Calu3 (cell line): ENCODE measurements at places on chromosomes 1 and 21. TPM values are rescaled to one million over a fixed set of nuclear protein-coding genes. Genes with fewer than 3 reads are reported as not detected.

- peak overlapping the region; percentile 59 for H3K27ac ChIP-seq
- peaks cover 22% of the 10 kb centered on the region for H3K36me3 ChIP-seq
- peak; percentile 67 for DNase-seq
- peaks cover 68% of the 10 kb centered on the region for H3K4me1 ChIP-seq
- no peaks in the 10 kb centered on the region for H3K27me3 ChIP-seq
These were observed 5.2 kb downstream of the TTC22 start for GRCh38 chr1:54795841-54796468.

GRCh38 chr21:38472412-38473108, 25.7 kb downstream of the ERG start:
- no peak overlapping the region for H3K4me3 ChIP-seq
- peaks cover 8% of the 10 kb centered on the region for H3K4me1 ChIP-seq
- no peaks in the 10 kb centered on the region for H3K36me3 ChIP-seq
- no peak for DNase-seq
- no peak overlapping the region for H3K27ac ChIP-seq
- peaks cover 67% of the 10 kb centered on the region for H3K27me3 ChIP-seq

GRCh38 chr1:12144236-12144635, 22.6 kb upstream of the TNFRSF1B start:
- H3K27me3 ChIP-seq, result no peaks in the 10 kb centered on the region
- peaks cover 16% of the 10 kb centered on the region for H3K4me1 ChIP-seq
- no peaks in the 10 kb centered on the region for H3K36me3 ChIP-seq
- DNase-seq, result no peak
- no peak overlapping the region for H3K27ac ChIP-seq

DNA sequence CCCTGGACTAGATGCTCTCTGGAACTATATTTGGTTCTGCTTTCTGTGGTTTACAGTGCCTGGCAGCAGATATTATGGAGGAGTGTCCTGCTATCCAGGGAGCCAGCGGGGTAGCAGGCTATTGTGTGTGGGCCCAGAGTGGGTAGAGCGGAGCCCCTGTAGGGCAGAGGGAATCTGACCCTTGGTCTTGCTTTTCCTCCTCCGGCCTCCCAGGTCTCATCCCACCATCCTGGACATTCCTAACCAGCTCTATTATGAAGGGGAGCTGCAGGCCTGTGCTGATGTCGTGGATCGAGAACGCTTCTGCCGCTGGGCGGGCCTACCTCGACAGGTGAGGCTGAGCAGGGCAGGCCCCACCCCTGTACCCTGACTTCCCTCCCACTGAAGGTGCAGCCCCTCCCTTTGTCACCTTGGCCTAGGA, 9.1 kb downstream of the RHOC start:
- H3K4me1 ChIP-seq, result peaks cover 39% of the 10 kb centered on the region
- no peak overlapping the region for H3K27ac ChIP-seq
- peaks cover 44% of the 10 kb centered on the region for H3K36me3 ChIP-seq
- H3K27me3 ChIP-seq, result no peaks in the 10 kb centered on the region
- H3K4me3 ChIP-seq, result no peak overlapping the region

DNA sequence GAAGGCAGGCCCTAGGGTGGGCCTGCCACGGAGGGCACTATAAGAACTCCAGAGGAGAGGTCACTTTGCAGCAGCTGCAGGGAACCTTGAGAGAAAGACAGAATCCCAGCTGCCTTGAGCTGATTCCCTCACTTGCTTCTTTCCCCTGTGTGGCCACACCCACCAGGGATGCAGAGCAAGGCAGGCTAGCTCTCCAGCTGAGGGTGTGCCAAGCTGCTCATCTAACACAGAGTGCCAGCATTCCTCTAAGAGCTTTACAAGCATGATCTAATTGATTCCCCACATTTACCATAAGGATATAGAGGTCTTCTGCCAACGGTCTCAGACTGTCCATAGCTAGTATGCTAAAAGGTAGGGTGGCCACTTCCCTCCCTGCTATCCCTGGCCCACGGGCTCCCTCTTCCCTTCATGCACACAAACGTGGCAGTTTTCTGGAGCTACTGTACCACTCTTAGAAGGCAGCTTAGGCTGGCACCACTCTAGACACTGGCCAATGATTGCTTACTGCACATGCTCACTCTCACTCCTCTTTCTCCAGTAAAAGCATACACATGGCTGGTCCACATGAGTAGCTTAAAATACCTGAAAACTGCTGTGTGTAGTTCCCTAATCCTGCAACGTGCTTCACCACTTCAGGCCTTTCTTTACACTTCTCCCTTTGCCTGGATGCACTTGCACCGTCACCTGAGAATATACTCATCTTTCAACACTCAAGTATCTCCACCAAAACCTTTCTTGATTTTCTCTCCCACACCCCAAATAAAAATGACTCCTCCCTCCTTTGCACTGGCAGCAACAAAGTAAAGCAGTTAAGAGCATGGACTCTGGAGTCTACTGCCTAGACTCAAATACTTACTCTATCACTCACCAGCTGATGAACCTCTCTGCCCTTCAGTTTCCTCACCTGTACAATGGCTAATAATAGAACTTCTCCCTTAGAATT, 57.7 kb downstream of the DMAP1 start:
- DNase-seq, result no peak
- H3K4me3 ChIP-seq, result no peak overlapping the region
- no peaks in the 10 kb centered on the region for H3K27me3 ChIP-seq

GRCh38 chr21:35792569-35793305, 267.6 kb downstream of the SETD4 start:
- H3K36me3 ChIP-seq, result no peaks in the 10 kb centered on the region
- no peak overlapping the region for H3K4me3 ChIP-seq
- no peaks in the 10 kb centered on the region for H3K27me3 ChIP-seq
- H3K4me1 ChIP-seq, result peaks cover 16% of the 10 kb centered on the region

- peaks cover 52% of the 10 kb centered on the region for H3K27me3 ChIP-seq
- no peak overlapping the region for H3K27ac ChIP-seq
- no peak overlapping the region for H3K4me3 ChIP-seq
- no peaks in the 10 kb centered on the region for H3K4me1 ChIP-seq
- no peak for DNase-seq
- no peaks in the 10 kb centered on the region for H3K36me3 ChIP-seq
These were observed 157.7 kb downstream of the HHIPL2 start for GRCh38 chr1:222390181-222390580.

DNA sequence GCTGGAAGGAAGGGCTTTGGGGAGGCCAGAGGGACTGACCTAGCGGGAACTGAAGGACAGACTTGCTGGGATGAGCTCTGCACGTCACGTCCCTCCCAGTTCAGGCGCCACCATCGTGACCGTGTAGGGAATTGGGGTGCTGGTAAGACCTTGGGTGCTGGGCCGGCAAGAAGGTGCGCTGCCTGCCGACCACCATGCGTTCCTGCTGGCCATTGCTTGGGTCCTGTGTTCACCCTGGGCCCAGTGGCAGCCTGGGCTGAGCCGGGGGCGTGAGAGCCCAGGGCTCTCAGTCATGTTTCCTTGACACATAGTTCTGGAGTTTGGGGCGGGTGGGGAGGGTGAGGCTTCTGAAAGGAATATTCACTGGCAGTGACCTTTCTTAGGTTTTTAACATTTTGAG, 176.0 kb downstream of the CAMTA1 start:
- H3K4me3 ChIP-seq, result no peak overlapping the region
- no peak for DNase-seq
- H3K4me1 ChIP-seq, result peaks cover 6% of the 10 kb centered on the region
- H3K27ac ChIP-seq, result no peak overlapping the region
- H3K27me3 ChIP-seq, result peaks cover 27% of the 10 kb centered on the region
- peaks cover 4% of the 10 kb centered on the region for H3K36me3 ChIP-seq

GRCh38 chr1:22537441-22538139, 25.7 kb upstream of the EPHA8 start:
- H3K36me3 ChIP-seq, result no peaks in the 10 kb centered on the region
- H3K4me3 ChIP-seq, result no peak overlapping the region
- peaks cover 8% of the 10 kb centered on the region for H3K4me1 ChIP-seq
- no peak overlapping the region for H3K27ac ChIP-seq

DNA sequence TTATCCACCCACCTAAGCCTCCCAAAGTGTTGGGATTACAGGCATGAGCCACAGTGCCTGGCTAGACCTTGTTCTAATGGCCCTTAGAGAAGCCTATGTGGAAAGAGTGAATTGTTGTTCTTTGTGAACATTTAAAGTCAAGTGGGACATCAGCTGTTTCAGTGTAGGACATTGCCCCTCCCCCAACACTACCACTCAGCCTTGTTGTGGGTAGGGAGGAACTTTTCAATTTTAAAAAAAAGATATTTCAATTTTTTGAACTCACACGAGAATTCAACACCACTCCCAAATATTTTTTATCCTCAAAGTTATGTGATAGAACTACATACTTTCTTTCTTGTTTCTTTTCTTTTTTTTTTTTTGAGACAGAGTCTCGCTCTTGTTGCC, 36.7 kb upstream of the TMEM222 start:
- H3K27ac ChIP-seq, result no peak overlapping the region
- no peak for DNase-seq
- no peaks in the 10 kb centered on the region for H3K27me3 ChIP-seq
- H3K36me3 ChIP-seq, result no peaks in the 10 kb centered on the region

GRCh38 chr21:46065215-46065913, 32.5 kb upstream of the COL6A2 start:
- no peaks in the 10 kb centered on the region for H3K36me3 ChIP-seq
- peaks cover 8% of the 10 kb centered on the region for H3K4me1 ChIP-seq
- H3K27ac ChIP-seq, result peak overlapping the region; percentile 32
- H3K4me3 ChIP-seq, result no peak overlapping the region

- no peak overlapping the region for H3K4me3 ChIP-seq
- peak; percentile 47 for DNase-seq
- peaks cover 32% of the 10 kb centered on the region for H3K27me3 ChIP-seq
- H3K27ac ChIP-seq, result no peak overlapping the region
- H3K36me3 ChIP-seq, result peaks cover 6% of the 10 kb centered on the region
These were observed 2.1 kb upstream of the SELENON start for GRCh38 chr1:25797939-25798338.

GRCh38 chr1:100661176-100661575, 58.4 kb upstream of the VCAM1 start:
- H3K27me3 ChIP-seq, result no peaks in the 10 kb centered on the region
- H3K36me3 ChIP-seq, result no peaks in the 10 kb centered on the region
- H3K4me3 ChIP-seq, result no peak overlapping the region
- H3K4me1 ChIP-seq, result no peaks in the 10 kb centered on the region

DNA sequence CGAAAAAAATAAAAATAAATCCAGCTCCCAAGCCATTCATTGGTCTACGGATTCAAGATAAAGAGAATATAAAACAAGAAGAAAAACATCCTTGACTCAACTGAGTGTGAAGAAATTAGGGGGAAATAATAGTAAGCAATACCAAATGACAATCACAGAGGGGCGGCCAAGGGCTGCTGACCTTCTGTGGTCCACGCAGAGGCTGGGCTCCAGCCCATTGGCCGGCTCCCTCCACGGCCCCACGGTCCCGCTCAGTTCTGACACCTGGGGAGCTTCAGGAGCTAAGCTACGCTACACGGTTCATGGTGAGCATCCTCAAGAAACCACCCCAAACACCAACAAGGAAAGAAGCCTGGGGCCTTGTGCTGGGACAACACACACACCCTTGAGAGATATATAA, 400 bp upstream of the KRTAP10-12 start:
- DNase-seq, result no peak
- H3K36me3 ChIP-seq, result no peaks in the 10 kb centered on the region
- H3K4me1 ChIP-seq, result peaks cover 14% of the 10 kb centered on the region
- peaks cover 88% of the 10 kb centered on the region for H3K27me3 ChIP-seq
- no peak overlapping the region for H3K27ac ChIP-seq

DNA sequence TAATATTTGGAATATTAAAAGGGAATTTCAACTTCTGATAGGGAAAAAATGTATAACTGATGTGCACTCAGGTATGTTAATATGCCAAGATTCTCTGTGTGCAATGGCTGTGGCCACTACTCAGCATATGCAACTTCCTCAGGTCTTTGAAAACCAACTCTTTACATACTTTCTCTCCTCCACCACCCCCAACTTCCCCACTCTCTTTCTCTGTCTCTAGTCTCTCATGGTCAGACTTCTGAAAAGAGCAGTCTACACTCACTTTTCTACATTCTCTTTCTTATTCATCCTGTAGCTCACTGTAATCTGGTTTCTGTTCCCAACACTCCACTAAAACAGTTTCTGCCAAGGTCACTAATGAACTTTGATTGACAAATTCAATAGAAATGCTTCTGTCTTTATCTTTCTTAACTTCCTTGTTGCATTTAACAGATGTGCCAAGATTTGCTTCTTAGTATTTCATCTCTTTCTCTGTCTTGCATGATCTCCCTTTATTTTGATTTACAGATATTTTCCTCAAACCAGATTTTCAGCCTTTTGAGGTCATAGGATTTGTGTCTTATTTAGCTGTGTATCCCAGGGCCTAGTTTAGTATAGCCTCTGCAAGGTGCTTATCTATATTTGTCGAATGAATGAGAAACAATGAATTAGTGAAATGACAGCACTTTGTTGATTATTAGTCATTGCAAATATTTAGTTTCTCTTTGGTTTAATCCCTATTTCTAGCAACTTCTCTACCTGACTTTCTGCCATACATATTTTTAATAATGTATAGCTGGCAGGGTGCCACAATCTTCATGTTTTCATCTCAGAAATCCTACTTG, 168.9 kb downstream of the LMO4 start:
- H3K36me3 ChIP-seq, result no peaks in the 10 kb centered on the region
- no peak overlapping the region for H3K4me3 ChIP-seq
- DNase-seq, result no peak
- H3K27me3 ChIP-seq, result no peaks in the 10 kb centered on the region

DNA sequence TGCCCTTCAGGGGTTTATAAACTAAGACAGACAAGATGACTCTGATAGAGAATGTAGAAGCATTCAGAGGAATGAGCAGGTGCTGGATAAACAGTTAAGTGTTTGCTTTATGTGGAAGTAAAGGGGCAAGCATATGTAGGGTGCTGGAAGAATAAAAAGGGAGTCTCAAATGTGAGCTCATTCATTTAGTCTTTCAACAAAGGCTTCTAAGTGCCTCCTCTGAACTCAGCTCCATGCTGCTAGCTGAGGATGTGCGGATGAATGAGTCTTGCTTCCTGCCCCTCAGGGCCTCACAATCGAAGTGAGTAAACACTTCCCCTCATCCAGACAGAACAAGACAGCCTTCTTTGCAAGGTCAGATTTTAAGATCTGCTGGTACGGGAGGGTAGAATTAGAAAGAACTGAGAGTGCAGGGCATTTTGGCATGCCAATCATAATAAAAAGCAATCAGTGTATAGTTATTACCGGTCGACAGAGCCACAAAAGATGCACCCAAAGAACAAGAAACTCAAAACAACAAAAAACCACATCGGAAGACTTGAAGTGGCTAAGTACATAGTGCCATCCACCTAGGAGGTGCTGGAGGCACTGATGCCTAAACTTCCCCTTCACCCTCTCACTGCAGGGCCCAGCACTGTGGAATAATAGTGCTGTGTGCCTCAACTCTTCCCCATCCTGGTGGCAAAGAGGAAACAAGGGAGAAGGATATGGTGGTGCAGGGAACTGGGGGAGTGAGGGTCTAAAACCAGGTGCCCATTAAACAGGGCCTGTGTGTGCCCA, 69.8 kb downstream of the TNR start:
- H3K27me3 ChIP-seq, result peaks cover 75% of the 10 kb centered on the region
- H3K36me3 ChIP-seq, result no peaks in the 10 kb centered on the region
- H3K4me3 ChIP-seq, result no peak overlapping the region
- H3K4me1 ChIP-seq, result no peaks in the 10 kb centered on the region

The BATF3 gene
- total RNA-seq, result 0.71 and 0.90 TPM in 2 replicates

The TTC34 gene
- total RNA-seq, result 1.2 and 1.3 TPM in 2 replicates

The KANK4 gene
- not detected in 2 replicates for total RNA-seq

The F13B gene
- not detected in 2 replicates for total RNA-seq

The CD1D gene
- total RNA-seq, result 0.76 and 0.86 TPM in 2 replicates

The TFF3 gene
- total RNA-seq, result not detected in 2 replicates

The OR2M4 gene
- total RNA-seq, result not detected in 2 replicates

The BARHL2 gene
- not detected in 2 replicates for total RNA-seq

The TAL1 gene
- total RNA-seq, result not detected in 2 replicates

The TRAF3IP3 gene
- total RNA-seq, result not detected in 2 replicates

The CDC73 gene
- 70.7 and 75.2 TPM in 2 replicates for total RNA-seq

The HSPB7 gene
- total RNA-seq, result not detected in 2 replicates

The AKNAD1 gene
- not detected in 2 replicates for total RNA-seq

The SH2D1B gene
- total RNA-seq, result not detected in 2 replicates

The KCNK2 gene
- 0.47 and 1.1 TPM in 2 replicates for total RNA-seq

The APCS gene
- total RNA-seq, result 0.66 TPM in 1 of 2 replicates, not detected in the other
